Activated T-helper 17 cell treated with anti-CD3 and anti-CD28 coated beads, Interleukin-2, amount 50 U/mL, for 72 hours (primary cell): ENCODE measurements at places on chromosomes 2 and 18. TPM values are rescaled to one million over a fixed set of nuclear protein-coding genes. Genes with fewer than 3 reads are reported as not detected.

DNA sequence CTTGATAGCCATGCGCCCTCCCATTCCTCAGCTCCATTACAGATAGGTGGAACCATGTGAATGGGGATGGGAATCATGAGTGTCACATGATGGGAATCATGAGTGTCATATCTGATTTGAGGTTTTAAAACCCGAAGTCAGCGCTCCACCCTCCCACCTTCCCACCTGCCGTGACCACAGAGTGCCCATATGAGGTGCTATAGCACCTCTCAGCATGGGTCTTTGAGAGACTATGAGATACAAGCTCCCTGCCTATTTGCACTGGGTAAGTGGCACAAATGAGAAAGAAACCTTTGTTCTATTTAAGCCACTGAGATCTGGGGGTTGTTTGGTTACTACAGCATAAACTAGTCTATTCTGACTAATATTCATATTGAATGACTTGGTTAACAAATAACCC is 78.5 kb upstream of the PTPRM start:
- ATAC-seq = no peak

DNA sequence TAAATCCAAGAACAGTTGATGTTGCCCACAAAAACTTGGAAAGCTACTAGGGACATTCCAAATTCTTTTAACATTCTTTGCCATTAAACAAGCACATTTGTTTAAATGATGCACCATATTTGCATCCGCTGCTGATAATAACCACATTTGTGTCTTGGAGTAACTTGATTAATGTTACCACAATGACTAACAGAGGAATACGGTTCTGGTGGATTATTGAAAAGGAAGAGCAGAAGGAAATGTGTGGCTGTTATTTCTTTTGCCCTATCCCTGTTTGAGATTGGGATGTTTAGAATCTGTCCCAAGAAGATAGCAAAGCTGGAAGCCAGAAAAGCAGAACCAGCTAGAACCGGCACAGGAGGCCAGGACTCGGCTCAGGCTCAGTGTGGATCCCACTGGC is 39.2 kb upstream of the RASGRP3 start:
- no peak for ATAC-seq

GRCh38 chr2:216246766-216247165 is 125.5 kb downstream of the MARCHF4 start:
- ATAC-seq = no peak

GRCh38 chr18:42131066-42131929 is 176.3 kb downstream of the PIK3C3 start:
- no peak for ATAC-seq

GRCh38 chr2:172836347-172836821 is 100.7 kb downstream of the RAPGEF4 start:
- ATAC-seq = no peak

- no peak for ATAC-seq
Observed at GRCh38 chr18:79903787-79904356, 47.6 kb downstream of the SLC66A2 start.

- ATAC-seq = no peak
Observed at GRCh38 chr2:38889575-38889974, at the start of gene ARHGEF33. TSS of gene ARHGEF33 (plus strand) at chr2:38889875. CDS start at chr2:38919448, 29,573 bp downstream.

- ATAC-seq = no peak
Observed at GRCh38 chr2:154130821-154131220, 259.1 kb downstream of the GALNT13 start.

DNA sequence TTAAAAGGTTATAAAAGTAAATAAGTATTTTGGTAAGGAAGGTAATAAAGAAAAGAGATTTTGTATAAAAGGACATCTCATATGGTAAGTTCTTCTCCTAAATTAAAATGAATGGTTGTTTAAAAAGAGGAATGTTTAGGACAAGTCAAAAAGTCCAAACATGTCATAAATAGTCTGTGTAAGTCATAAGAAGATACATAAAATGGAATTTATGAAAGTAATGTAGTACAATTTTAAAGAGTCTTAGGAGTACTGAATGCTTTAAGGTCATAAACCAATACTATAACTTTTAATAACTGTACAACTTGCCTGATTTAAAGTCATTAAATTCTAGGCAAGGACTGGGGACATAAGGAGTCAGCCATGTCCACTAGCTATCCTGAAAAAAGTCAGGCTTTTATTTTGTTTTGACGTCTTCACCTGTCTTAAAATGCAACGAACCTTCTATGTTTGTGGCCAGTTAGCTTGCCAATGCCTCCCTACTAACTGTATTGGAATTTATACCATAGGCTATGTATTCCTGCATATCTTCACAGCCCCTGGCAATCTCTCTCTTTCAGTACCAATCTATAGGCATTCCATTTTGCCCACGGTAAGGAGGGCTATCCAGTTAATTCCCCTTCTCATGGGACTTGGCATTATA is 312.3 kb upstream of the LRRTM4 start:
- no peak for ATAC-seq

DNA sequence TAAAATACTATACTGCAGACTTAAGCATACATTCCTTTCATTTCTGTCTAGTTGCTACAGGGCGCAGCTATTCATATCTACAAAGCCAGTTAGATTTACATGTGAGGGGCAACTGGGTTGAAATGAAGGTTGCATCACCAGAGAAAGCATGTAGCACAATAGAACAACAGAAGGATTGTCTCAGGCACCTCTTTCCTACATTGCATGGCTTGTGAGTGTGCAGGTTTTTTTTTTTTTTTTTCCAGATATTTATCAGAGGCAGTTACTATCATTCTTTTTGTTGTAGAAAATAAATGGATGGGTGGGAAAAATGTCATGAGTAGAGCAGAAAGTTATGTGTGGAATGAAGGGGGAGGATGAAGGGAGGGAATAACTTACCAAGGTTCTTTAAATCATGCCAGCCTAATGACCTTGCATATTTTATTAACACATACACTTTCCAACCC is 86.8 kb downstream of the ERBB4 start:
- ATAC-seq = no peak

- ATAC-seq = peak; percentile 16
Observed at GRCh38 chr2:4973973-4974372, 718.2 kb upstream of the SOX11 start.

- ATAC-seq = peak; percentile 65
Observed at GRCh38 chr2:171798156-171798820, 95.8 kb downstream of the SLC25A12 start.

- ATAC-seq = no peak
Observed at GRCh38 chr2:2639251-2640139, 308.4 kb upstream of the MYT1L start.

- ATAC-seq = peak; percentile 41
Observed at GRCh38 chr2:233060980-233061590, 943 bp downstream of the INPP5D start.

The GULP1 gene
- not detected for total RNA-seq

The POTEC gene
- total RNA-seq = 0.04 TPM

The CNTNAP5 gene
- total RNA-seq = not detected

The EML4 gene
- 93.7 TPM for total RNA-seq

The CMPK2 gene
- total RNA-seq = 2.6 TPM

The ANKRD62 gene
- not detected for total RNA-seq

The PCARE gene
- not detected for total RNA-seq

The HADHB gene
- total RNA-seq = 86.2 TPM
